T-cell (primary cell): ENCODE measurements at places on chromosomes 6 and 20. TPM values are rescaled to one million over a fixed set of nuclear protein-coding genes. Genes with fewer than 3 reads are reported as not detected.

DNA sequence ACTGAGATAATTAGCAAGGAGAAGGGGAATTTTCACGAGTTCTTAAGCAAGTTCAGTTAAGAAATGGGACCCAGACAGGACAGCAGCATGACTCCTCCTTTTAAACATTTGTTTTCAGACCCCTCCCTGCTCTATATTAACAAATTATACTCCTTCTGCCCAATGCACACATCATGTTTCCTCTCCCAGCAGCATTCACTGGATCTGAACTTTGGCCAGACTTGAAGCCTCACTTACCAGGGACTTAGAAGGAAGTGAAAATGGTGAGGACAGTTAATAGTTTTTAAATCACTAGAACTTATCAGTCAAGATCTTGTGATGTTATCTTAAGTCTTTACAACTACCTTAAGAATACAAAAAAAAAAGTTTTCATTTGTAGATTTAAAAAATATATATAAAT, 1174.7 kb upstream of the MAP3K7 start:
- no peak for DNase-seq

DNA sequence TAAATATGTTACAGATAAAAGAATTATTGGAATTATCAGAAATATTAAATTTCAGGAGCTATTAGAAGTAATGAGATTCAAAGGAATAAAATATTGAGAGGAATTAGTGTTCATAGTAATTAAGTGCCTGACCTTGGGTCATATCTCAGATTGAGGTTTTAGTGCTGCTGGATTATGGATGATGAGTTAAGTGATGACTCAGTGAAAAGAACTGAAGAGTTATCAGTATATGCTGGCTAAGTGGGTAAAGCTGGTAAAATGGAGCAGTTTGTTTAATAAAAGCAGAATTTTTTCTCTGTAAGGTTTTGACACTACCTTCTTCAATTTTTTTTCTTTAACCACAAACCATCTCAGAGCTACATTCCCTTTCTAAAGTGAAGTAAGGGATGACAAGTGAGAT, 206.7 kb downstream of the MANEA start:
- DNase-seq = no peak

- DNase-seq = no peak
Measured at GRCh38 chr6:7132398-7133035, 24.8 kb downstream of the RREB1 start.

DNA sequence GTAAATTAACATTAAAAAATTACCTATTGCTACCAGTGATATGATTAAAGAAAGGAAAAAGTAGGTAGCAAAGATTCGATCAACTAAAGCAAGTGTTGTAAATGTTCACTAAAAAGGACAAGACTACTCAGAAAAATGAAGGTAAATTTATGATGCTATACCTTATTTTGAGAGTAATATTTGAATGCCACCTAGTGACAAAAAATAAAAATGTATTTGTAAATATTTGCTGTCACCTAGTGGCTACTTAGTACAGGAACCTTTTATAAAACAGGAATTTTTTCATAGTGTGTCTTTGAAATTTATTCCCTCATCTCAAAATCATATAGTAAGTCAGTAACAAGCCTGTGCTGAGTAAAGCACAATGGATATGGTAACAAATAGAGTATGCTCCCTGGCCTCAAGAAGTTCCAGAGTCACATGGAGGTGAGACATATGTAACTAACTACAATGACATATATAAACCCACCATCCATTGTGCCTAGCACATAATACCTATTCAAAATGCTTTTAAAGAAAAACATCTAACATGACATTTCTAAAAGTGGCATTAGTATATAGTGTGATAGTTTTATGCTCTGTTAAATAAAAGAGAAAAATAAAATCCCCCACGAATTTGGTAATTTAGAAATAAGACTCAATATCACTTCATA, 193.1 kb upstream of the SIM1 start:
- no peak for DNase-seq

DNA sequence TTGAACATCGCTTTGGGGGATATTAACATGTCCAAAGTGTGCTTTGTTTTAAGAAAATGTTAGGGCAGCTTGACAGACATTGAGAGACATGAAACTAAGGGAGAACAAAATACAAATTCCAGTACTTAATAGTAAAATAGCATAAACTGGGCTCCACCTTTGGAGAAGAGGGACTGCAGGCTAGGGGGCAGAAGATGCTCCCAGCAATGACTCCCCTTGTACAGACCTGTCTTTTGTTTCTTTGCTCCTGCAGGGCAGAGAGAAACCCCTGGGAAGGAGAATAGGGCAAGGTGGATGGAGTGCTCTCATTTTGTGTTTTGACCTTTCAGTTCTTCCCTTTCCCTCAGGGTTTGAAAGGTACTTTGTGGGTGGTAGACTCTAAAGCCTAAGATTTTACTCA, 115.6 kb upstream of the PLCB4 start:
- DNase-seq = no peak

GRCh38 chr6:80197474-80197873, 91.0 kb downstream of the BCKDHB start:
- no peak for DNase-seq

GRCh38 chr6:7389162-7389450, 436 bp downstream of the CAGE1 start:
- no peak for DNase-seq

GRCh38 chr6:150004101-150004782, 21.1 kb downstream of the RAET1L start:
- peak; percentile 73 for DNase-seq

GRCh38 chr6:142500250-142500786, 198.5 kb downstream of the ADGRG6 start:
- DNase-seq = no peak

DNA sequence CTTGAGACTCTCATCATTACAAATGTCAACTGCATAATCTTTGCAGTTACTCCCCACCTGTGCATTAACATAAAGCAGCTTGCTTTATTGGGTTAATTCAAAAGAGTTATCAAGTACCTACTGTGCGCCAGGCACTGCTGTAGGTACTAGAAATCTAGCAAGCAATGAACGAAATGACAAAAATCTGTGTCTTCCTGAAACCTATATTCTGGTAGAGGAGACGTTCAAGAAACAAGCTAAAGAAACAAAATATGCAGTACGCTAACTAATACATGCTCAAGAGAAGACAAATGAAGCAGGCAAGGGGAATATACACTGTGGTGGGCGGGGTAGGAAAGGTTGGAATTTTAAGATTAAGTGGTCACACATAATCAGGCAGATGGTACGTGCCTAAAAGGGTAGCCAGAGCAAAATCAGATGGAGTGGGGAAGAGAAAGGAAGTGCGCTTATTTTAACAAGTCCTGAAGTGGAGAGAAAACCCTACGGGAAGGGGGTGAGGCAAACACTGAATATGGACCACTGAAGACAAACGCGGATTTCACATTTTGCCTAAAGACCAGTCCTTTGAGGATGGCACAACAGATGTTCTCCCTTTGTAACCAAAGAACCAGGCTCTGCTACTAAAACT, 1.2 kb downstream of the ELOVL2 start:
- DNase-seq = no peak

DNA sequence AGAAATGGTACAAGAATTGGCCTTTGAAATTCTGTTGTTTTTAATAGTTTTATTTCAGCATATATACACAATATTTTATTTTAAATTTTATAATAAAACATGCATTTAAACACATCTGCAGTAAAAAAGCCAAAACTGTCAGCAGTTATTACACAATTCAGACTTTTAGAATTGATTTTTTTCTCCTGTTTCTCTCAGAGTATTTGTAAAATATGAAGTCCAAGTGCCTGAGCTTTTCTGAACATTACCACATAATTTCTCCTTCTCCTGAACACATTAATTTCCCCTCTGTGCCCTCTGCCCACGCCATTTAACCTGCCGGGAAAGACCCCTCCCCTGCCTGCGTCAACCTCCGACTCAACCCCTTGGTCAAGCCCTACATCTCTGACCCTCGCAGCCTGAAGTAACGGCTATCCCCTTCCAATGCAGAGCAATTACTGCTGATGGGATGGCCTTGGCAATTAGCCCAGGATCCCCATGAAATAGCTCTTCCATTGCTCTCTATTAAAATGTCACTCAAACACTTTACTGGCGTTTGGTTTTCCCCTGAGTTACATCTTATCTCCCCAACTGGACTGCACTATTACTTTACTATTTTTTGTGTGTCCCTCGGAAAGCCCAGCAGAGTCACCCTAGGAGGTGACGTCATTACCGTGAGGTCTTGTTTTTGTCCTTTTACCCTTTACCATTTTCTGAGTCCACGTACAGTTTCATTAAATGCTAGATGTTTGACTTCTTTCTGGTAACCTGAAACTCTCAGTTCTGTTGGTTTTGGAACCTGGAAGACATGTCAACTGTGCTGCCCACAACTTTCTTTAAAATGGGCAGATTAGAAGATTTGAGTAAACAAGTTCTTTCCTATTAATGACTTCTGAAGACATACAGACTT, 146.7 kb upstream of the TAB2 start:
- no peak for DNase-seq

GRCh38 chr6:166413491-166413951, 30.8 kb upstream of the MPC1 start:
- peak; percentile 30 for DNase-seq

The TPBG gene
- 0.89 TPM for total RNA-seq

- peak; percentile 59 for DNase-seq
Measured at GRCh38 chr6:27873021-27873940, 38.9 kb downstream of the OR2B2 start.

GRCh38 chr6:40962241-40962640, 76.8 kb downstream of the UNC5CL start:
- no peak for DNase-seq

GRCh38 chr20:15220778-15221565, 883.6 kb upstream of the FLRT3 start:
- no peak for DNase-seq

The NKX2-2 gene
- total RNA-seq = not detected

- DNase-seq = no peak
Measured at GRCh38 chr6:119768201-119768600, 418.6 kb upstream of the MAN1A1 start.

DNA sequence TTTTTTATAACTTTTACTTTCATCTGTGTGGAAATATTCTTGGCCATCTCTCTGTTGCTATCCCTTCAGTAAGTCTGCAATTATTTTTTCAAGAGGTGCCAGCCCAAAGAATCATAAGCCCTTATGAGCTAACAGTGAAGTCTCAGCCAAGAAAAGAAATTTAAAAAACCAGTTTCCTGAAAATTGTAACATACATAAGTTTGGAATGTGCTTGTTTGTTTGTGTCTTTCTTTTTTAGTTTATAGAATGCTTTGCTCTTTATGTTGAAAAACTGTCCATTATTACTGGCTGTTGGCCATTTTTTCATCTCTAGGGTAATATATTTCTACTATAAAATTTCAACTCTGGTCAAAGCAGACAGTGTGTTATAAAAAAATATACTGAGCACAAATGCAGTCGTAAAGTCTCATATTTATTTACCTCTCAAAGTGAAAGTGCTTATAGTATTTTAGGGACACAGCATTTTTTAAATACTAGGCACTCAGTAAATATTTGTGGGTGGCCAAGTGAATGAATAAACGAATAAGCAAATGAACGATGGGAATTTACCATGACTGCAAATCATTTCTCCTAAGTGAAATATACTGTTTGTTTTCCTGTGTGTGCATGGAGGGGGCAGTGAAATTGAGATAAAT, 659.7 kb downstream of the KIF16B start:
- DNase-seq = no peak

The SNX9 gene
- 25.6 TPM for total RNA-seq

- no peak for DNase-seq
Measured at GRCh38 chr6:81682235-81682795, 70.2 kb downstream of the TENT5A start.

GRCh38 chr20:31708736-31709534, 13.7 kb downstream of the BCL2L1 start:
- no peak for DNase-seq

The PRSS35 gene
- not detected for total RNA-seq

The CST2 gene
- not detected for total RNA-seq

GRCh38 chr20:54680872-54681619, 205.7 kb downstream of the DOK5 start:
- DNase-seq = peak; percentile 2

DNA sequence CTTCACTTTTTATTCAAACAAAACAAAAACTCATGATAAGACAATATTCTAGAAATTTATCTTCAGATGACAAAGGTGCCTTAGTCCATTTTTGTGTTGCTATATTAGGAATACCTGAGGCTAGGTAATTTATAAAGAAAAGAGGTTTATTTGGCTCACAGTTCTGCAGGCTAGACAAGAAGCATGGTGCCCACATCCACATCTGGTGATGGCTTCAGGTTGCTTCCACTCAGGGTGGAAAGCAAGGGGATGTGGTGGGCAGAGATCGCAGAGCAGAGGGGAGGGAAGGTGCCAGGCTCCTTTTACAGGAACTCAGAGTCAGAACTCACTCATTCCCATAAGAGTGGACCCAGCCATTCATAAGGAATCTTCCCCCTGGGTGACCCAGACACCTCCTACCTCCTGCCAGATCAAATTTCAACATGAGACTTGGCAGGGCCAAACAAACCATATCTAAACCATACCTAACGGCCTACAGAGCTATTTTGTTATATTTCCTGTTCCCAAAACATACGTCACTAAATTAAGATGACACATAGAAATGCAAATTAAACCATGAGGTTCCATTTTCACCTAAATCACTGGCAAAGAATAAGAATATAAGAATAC, 26.4 kb downstream of the ABHD12 start:
- DNase-seq = no peak

The TRPC4AP gene
- 56.3 TPM for total RNA-seq

The C6orf132 gene
- total RNA-seq = 0.05 TPM

The PAQR8 gene
- total RNA-seq = 12.0 TPM

DNA sequence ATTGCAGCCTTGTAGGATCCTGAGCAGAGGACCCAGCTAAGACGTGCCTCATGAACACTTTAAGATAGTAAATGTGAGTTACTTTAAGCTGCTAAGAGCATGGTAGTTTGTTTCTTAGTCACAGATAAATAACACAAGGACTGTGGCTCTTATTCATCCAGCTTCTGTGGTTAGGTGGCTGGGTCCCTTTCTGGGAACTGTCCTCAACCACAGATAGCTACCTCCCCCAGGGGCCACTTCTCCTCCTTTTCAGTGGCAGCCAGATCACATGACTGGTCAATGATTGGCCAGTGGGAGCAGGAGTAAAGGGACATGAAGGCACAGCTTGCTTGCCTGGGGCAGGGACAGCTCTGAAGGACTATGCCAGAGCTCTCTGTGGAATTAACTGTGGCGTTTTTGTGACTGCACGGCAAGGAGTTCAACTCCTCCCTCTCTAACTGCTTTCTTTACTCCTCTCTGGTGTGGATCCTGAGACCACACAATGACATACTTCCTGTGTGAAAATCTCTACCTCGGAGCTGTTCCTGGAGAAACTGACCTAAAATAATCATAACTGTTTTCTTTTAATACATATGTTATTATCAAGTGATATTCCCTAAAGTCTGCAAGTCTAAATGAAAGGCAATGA, 76.5 kb downstream of the NRN1 start:
- no peak for DNase-seq

The TRERF1 gene
- 52.2 TPM for total RNA-seq

GRCh38 chr6:24967211-24967610, 31.5 kb upstream of the RIPOR2 start:
- no peak for DNase-seq

The TAGAP gene
- total RNA-seq = 224 TPM

DNA sequence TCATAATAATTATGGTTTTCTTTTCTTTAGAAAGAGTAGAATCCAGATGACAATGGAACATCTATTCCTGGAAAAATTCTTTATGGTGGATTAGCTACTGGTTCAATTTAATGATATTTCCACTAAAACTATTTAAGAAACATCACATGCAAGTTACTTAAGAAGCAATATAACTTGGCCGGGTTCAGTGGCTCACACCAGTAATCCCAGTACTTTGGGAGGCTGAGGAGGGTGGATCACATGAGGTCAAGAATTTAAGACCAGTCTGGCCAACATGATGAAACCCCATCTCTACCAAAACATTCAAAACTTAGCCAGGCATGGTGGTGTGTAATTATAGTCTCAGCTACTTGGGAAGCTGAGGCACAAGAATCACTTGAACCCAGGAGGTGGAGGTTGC, 65.9 kb upstream of the SMLR1 start:
- no peak for DNase-seq

The FAM229B gene
- total RNA-seq = 1.9 TPM
